Pancreas (tissue), 10 donors: ENCODE measurements at places on chromosomes 1 and 21. TPM values are rescaled to one million over a fixed set of nuclear protein-coding genes. Genes with fewer than 3 reads are reported as not detected.

GRCh38 chr21:44285138-44285992, at the start of gene AIRE:
Gene AIRE (plus strand): TSS chr21:44285876. CDS start chr21:44286007, 131 bp downstream.
- H3K36me3 ChIP-seq: no peaks in the 10 kb centered on the region
- no peak within 1 kb of the TSS for H3K4me3 ChIP-seq
- no peaks in the 10 kb centered on the region for H3K4me1 ChIP-seq

DNA sequence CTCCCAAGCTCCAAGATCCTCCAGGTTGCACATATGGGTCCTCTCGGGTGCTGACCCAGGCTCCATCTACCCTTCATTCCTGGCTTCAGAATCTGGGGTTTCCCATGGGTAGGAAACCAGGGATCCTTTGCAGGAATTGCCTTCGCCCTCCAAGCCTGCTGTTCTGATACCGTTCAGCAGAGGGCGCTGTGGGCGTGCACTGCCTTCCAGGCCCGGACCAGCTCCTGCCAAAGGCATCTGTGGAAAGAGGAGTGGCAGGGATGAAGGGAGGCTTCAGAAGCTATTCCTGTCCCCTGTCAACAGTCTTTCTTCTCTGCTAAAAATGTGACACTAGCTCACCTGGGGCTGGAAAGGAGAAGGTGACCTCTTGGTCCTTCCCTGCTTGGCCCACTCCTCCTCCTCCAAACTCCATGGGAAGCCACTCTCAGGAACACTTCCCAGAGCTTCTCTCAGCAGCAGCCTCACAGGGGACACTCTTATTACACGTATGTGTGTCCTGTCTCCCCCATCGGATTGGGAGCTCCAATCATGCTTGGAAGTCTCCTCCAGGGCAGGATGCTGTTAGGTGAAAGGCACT, 71.2 kb downstream of the VWA5B1 start:
- DNase-seq: peak; percentile 44
- H3K27ac ChIP-seq: no peak overlapping the region
- peaks cover 7% of the 10 kb centered on the region for H3K27me3 ChIP-seq
- peaks cover 19% of the 10 kb centered on the region for H3K4me1 ChIP-seq
- H3K36me3 ChIP-seq: no peaks in the 10 kb centered on the region

DNA sequence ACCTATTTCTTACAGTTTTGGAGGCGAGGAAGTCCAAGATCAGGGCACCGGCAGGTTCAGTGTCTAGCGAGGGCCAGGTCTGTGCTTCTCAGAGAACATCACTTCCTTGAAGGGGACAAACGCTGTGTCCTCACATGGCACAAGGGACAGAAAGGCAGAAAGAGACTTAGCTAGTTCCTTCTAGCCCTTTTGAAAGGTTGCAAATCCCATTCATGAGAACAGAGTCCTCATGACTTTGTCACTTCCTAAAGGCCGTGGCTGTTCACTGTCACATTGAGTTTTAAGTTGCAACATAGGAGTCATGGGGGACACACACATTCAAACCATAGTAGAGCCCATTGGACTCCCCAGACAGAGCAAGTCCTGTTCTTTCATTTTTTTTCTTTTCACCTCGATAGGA, 27.4 kb downstream of the PER3 start:
- no peaks in the 10 kb centered on the region for H3K27me3 ChIP-seq
- H3K36me3 ChIP-seq: peaks cover 56% of the 10 kb centered on the region
- no peak for DNase-seq
- no peak overlapping the region for H3K4me3 ChIP-seq
- H3K27ac ChIP-seq: no peak overlapping the region
- no peaks in the 10 kb centered on the region for H3K4me1 ChIP-seq

Gene C1orf232
- not detected for total RNA-seq

DNA sequence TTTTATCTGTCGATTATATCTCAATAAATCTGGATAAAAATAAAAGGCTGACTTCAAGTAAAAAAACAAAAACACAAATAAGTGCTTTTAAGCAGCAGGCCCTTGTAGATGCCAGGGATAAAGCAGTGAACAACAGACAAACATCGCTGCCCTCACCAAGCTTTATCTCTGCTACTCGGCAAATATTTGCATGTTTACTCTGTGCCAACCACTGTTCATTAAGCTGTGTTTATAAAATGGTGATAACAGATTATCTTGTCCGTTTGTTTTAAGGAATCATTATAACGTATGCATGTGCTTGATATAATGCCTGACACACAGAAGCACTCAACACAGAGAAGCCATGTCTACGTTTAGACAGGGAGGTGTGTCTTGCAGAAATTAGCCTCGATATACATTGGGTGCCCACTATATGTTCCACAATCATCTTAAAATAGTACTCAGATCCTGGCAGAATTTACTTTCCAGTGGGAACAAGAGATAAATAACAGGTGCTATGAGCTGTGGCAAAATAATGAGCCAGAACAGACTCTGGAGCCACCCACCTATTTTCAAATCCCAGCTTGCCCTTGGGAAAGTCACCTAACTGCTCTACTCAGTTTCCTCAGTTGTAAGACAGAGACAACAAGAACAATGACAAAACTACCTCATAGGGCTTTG, 47.2 kb downstream of the TRIT1 start:
- no peaks in the 10 kb centered on the region for H3K27me3 ChIP-seq
- no peak for DNase-seq
- no peak overlapping the region for H3K4me3 ChIP-seq

Gene TLR5
- 2.4 TPM for total RNA-seq

Gene TGFB2
- 3.1 TPM for total RNA-seq

DNA sequence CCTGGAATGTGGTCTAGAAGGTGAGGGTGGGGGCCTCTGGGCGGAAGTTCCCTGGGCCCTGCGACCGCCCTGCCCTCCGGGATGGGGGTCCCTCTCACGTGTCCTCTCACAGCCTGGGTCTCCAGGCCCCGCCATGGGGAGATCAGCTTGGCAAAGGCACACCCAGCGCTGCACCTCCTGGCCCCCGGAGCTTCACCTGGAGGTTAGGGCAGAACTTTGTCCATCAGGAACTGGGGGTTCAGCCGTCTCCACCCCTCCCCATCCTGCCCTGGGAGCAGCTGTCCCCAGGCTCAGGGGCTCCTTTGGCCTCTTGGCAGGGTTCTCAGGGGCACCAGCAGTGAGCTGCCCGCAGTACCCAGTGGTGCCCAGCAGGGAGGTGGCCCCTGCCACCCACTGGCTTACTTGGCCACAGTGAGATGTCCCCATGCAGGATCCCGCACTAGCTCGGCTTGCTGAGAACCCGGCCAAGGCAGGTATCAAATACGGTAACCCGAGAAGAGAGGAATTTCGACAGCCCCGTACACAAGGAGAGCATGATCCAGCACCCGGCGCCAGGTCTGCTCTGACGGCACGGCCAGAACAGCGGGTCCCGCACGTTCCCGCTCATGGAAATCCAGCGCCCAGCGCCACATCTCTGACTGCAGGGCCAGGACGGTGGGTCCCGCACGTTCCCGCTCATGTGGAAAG, 36.7 kb downstream of the RRP1 start:
- DNase-seq: no peak
- no peaks in the 10 kb centered on the region for H3K36me3 ChIP-seq
- H3K4me3 ChIP-seq: no peak overlapping the region
- H3K27me3 ChIP-seq: no peaks in the 10 kb centered on the region
- H3K27ac ChIP-seq: no peak overlapping the region

Gene SOX13
- total RNA-seq: 12.0 TPM

- H3K4me1 ChIP-seq: no peaks in the 10 kb centered on the region
- H3K27ac ChIP-seq: no peak overlapping the region
- DNase-seq: no peak
Measured at GRCh38 chr21:44324106-44324853, 14.9 kb downstream of the CFAP410 start.

Gene HTR6
- not detected for total RNA-seq

DNA sequence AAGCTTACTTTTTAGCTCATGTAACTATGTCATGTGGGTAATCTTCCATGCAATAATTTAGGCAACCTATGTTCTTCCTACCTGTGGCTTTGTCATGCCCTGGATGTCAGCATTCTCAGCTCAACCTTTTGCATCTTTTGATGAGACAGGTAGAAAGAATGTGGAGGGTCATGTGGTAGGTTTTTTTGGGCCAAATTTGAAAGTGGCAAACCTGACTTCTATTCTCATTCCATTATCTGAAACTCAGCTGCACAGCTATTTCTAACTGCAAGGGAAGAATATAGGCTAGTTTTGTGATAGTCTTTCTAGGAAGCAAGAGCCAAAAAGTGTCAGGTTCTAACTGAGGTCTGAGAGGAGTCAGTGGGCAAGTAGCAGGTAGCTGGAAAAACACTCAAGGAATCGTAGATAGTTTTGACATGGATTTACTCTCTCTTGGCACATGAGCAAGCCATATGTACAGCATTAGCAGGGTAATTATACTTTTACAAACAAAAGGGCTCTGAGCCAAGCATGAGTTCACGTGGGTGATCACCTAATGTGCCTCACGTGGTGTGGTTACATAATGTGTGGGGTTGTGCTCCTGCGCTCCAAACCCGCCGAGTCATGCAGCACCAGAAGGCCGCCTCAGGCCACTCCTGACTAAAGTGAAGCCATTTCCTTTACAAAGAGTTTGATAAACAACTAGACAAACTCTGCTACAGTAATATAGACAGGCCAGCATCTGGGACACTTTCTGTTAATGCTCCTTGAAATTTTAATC, 1013.8 kb downstream of the PLA2G4A start:
- no peaks in the 10 kb centered on the region for H3K4me1 ChIP-seq
- no peak for DNase-seq
- H3K27me3 ChIP-seq: no peaks in the 10 kb centered on the region

Gene DPH2
- 13.2 TPM for total RNA-seq

- peaks cover 7% of the 10 kb centered on the region for H3K4me1 ChIP-seq
- H3K27ac ChIP-seq: no peak overlapping the region
- no peaks in the 10 kb centered on the region for H3K27me3 ChIP-seq
- DNase-seq: no peak
- no peak overlapping the region for H3K4me3 ChIP-seq
Measured at GRCh38 chr1:59601041-59601441, 213.7 kb upstream of the HOOK1 start.

GRCh38 chr21:36411301-36411700, 26.1 kb downstream of the CHAF1B start:
- H3K36me3 ChIP-seq: no peaks in the 10 kb centered on the region
- no peaks in the 10 kb centered on the region for H3K27me3 ChIP-seq
- no peak overlapping the region for H3K27ac ChIP-seq
- no peak overlapping the region for H3K4me3 ChIP-seq
- no peaks in the 10 kb centered on the region for H3K4me1 ChIP-seq
- DNase-seq: no peak

- no peak overlapping the region for H3K27ac ChIP-seq
- DNase-seq: no peak
- no peaks in the 10 kb centered on the region for H3K36me3 ChIP-seq
- no peaks in the 10 kb centered on the region for H3K27me3 ChIP-seq
- no peaks in the 10 kb centered on the region for H3K4me1 ChIP-seq
Measured at GRCh38 chr1:11461531-11462137, 17.3 kb upstream of the DISP3 start.

DNA sequence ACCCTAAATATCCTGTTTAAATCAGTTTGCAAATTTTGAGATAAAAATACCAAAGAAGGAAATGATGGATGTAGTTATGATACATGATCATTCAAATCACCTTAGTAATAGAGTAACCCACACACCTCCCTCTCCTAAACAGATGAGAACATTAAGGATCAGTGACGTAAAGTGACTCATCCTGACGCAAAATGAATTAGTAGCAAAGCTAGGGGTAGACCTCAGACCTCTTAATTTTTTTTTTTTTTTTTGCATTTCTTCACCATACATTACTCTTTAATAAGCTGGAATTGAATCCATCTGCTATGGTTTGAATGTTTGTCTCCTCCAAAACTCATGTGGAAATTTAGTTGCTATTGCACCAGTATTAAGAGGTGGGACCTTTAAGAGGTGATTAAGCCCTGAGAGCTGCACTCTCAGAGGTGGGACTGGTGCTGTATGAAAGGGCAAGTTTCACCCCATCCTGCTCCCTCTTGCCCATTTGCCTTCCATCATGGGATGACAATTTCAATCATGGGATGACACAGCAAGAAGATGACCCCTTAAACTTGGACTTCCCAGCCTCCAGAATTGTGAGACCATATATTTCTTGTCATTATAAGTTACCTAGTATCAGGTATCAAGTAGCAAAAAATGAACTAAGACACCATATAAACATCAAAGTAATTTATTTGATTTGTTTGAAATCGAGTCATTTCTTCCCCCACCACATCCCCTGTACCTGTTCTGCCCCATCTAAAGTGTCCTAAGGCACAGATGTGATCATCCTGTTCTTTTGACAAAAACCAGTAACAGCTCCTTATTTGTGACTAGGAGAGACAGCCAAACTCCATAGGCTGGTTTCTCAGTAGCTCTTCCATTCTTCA, 114.6 kb upstream of the DUSP10 start:
- H3K36me3 ChIP-seq: no peaks in the 10 kb centered on the region
- no peaks in the 10 kb centered on the region for H3K27me3 ChIP-seq
- DNase-seq: no peak
- no peak overlapping the region for H3K27ac ChIP-seq

DNA sequence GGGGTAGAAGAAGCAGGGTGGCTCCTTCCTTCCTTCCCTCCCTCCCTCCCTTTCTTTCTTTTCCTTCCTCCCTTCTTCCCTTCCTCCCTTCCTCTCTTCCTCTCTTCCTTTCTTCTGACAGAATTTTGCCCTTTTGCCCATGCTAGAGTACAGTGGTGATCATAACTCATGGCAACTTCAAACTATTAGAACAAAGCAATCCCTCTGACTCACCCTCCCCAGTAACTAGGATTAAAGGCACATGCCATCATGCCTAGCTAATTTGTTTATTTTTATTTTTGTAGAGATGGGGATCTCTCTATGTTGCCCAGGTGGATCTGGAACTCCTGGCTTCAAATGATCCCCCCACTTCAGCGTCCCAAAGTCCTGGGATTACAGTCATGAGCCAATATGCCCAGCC, 10.0 kb upstream of the RPE65 start:
- no peak for DNase-seq
- no peaks in the 10 kb centered on the region for H3K27me3 ChIP-seq
- no peak overlapping the region for H3K4me3 ChIP-seq
- no peaks in the 10 kb centered on the region for H3K4me1 ChIP-seq

DNA sequence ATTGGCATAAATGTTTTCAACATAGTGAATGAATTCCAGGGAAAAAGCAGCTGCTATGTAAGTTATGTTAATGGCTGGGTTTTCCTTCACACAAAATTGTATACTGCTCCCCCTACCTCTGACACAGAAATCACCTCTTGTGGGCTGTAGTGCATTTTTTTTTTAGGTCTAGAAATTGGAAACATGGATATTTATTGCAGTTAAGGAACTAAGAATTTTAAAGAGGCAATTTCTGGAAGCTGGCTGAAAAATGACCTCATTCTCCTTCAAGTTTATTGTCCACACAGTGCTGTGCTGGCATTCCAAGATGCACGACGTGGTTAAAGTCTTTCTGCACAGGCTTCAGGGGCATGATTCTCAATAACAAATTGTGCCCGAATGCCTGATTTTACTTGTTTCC, 1424.2 kb downstream of the MRPL39 start:
- H3K36me3 ChIP-seq: no peaks in the 10 kb centered on the region
- DNase-seq: no peak
- H3K4me3 ChIP-seq: no peak overlapping the region
- H3K4me1 ChIP-seq: no peaks in the 10 kb centered on the region

DNA sequence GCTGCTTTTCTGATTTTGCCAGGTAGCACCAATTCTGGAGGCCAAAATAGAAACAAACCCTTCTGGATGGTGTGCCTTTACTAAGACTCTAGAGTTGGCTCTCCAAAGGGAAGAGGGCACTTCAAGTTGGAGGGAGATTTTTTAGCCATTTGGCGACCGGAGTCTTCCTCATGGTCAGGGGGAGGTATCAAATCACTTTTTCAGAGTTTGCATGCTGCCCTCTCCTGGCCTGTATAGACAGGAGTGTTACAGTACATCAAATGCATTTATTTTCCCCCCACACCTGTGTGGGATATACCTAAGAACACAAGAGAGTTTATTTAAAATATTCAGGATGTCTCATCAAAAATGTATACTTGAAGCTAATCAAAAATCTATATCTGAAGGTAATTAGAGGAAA, 3.2 kb downstream of the GREM2 start:
- no peaks in the 10 kb centered on the region for H3K36me3 ChIP-seq
- H3K27me3 ChIP-seq: peaks cover 3% of the 10 kb centered on the region
- H3K4me1 ChIP-seq: no peaks in the 10 kb centered on the region
- no peak overlapping the region for H3K4me3 ChIP-seq

Gene KCNA3
- 0.37 TPM for total RNA-seq

Gene DCDC2B
- not detected for total RNA-seq
